ENCODE measurements at places on chromosomes 3 and 15.

DNA sequence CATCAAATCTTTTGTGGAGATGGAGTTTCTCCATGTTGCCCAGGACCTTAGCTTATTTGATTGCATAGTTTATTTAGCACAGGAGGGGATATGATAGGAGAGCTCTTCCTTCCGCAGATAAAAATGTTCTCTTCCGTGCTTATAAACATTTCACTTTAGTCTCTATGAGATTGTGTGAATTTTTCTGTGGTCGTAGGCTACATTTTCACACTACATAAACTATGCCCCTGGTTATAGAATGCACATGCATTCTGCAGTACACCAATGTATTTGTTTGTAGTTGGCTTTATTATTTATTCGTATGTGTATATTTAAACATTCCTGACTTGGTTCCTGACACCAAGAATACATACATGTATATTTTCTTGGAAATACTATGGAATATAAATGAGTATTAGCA is 139.2 kb downstream of the UBE2E2 start:
- no peak for DNase-seq

DNA sequence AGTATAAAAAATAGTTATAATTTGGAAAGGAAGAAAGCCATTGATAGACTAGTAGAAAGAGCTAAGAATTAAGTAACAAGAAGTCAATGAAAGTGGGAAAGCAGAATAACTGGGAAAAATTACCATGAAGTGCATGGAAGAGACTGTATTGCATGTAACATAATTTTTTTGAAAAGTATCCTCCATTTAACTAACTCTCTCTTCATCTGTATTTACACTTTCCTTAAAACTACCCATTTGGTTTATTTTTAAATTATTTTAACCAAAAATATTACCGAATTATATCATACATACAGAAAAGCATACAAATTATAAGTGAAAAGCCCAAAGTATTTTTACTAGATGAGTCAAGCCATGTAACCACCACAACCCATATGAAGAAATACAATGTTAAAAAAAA is 1009.9 kb upstream of the SEMA6D start:
- DNase-seq = no peak

- no peak for DNase-seq
Observed at GRCh38 chr3:171172070-171172469, 145.6 kb upstream of the SLC2A2 start.

DNA sequence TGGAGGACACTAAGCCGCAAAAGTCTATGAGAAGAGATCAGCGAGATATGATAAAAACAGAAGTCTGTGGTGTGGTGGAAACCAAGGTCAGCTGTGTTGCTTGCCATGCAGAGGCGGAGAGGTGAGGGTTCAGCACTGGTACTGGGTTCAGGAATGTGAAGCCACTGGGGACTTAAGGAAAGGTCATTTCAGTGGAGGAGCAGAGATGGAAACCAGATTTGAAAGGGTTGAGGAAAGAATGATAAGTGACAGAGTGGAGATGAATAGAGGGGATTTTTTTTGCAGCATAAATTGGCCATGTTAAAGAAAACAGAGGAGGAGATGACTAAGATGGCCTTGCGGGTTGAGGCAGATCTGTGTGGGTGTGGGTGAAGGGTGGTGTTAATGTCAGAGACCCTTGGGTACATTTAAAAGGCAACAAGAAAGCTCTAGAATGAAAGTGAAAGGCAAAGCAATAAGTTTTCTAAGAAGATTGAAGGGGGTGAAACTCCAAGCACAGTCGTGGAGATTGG is 265.5 kb downstream of the ADAMTSL3 start:
- no peak for DNase-seq

- DNase-seq = no peak
Observed at GRCh38 chr15:59814409-59814808, 125.3 kb upstream of the BNIP2 start.

DNA sequence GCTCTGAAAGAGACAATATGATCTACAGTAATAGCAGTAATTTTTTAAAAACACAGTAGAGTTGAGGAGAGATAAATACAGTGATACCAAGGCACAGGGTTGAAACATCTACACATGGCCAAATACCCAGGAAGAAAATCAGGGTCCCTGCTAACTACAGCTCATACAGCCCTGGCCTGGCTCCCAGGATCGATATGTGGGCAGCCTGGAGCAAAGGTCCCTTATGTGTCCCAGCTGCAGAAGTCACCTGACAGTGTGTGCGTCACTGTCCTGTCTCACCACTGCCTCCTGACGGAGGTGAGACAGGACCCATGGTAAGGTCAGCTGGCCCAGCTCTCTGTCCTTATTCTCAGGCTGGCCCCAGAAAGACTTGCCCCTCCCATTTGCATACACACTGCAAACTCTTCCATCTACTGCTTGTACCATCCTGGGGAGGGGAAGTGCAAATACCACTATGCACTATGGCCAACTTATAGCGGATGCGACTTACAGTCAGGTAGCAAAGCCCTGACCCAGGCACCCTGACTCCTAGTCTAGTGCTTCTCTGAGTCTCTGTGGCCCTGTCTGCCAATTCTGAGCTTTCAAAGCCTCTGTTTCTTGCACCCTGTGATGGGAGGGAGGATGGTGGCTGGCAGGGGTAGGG is 22.0 kb upstream of the BCL2L10 start:
- peak; percentile 36 for DNase-seq

DNA sequence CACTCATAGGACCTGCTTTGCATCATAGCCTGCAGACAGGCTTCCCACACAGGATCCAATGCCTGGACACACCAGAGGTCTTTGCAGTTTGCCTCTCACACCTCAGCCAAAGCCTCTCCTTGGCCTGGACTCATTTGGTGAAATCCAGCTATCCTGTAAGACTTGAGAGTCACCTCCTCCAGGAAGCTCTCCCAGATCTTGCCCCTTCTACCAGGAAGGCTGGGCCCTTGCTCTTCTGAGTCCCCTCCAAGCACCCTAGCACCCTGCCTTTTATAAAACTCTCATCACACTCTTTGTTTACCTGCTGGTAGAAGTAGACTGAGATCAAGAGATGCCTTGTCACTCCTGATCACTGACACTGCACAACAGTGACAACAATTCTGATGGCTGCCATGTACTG is 66.8 kb upstream of the GLCE start:
- DNase-seq = no peak

DNA sequence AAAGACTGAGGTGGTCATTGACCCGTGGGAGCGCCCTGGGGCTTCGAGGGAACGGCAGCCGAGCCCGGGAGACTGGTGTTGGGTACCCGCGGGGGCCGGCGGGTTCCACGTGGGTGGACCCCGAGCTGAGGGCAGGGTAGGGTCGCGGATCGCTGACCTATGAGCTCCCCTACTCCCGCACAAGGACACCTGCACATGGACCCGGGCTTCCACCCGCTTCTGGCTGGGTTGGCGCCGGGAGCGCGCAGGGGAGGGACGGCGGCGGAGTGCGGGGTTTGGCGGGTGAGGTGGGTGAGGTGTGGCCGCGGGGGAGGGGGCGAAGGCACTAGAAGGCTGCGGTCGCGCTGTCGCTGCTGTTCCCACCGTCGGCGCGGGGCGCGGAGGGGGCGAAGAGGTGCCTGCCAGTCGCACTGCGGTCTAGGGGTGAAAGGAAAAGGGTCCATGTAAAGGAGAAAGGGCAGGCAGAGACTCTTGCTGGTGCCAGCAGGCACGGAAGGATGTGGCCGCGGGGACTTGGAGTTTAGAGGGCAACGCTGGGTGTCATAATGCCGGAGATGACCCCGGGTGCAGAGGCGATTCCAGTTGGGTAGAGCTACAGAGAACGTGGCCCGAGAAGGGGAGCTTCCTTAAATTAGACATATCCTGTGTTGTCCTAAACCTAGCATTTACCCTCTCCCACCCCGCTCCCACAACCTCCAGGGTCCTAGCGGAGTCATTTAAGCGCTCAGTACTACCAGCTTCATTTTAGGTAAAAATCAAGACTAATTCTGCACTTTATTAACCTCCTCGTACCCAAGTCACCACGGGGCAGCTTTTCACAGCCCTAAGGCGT is 245.9 kb upstream of the TOPAZ1 start:
- no peak for DNase-seq

GRCh38 chr3:126355251-126355650 is 2.0 kb downstream of the KLF15 start:
- DNase-seq = no peak

- no peak for DNase-seq
Observed at GRCh38 chr3:193452338-193452737, 73.8 kb upstream of the ATP13A5 start.

DNA sequence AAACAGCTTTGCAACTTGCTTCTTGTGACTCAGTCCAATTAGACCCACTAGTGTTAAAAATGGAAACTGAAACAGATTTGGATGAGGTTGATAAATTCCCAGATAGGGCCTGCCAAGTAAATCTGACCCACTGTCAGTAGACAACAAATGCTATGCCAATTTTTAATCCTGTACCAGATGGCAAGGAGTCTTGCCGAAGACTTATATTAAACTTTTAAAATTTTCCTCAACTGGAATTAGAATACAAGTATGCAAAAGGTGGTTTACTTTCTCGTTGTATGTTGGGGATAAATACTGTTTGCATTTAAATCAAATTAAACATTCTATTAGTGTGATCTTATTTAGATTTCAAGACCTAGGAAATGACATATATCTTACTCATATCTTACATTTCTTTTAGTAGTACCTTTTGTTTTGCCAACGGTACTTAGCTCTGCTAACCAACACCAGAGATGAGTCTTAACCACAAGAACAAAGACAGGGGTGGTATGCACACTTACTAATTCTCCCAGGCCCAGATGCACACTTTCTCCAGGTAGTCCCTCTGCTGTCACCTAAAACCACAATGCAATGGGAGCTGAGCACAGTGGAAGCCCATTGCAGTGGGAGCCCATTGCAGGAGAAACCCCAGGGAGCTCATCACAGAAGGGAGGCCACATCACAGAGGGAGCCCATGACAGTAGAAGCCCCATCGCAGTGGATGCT is 77.8 kb downstream of the WWTR1 start:
- no peak for DNase-seq

- DNase-seq = no peak
Observed at GRCh38 chr3:59886790-59887189, 837.0 kb upstream of the CFAP20DC start.

GRCh38 chr3:126582311-126582710 is 23.6 kb upstream of the C3orf22 start:
- DNase-seq = no peak

GRCh38 chr3:134956395-134956794 is 161.3 kb downstream of the EPHB1 start:
- no peak for DNase-seq

GRCh38 chr15:45093622-45094357 is 20.2 kb downstream of the DUOX2 start:
- no peak for DNase-seq

DNA sequence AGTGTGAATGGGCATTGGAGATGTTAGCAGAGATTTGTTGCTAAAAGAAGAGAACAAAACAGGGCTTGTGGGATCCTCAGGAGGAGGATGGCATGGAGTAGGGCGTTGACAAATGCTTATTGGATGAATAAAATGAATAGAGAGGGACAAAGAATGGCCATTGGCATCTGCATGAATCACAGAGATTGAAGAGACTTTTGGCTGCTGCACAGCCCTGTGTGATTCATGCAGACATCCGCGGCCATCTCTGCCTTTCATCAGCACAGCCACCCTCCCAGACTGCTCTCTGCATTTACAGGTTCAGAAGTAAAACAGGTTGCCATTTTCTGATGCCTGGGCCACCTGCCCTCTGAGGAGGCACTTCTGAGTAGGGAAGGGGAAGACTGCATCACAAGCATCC is 397.9 kb downstream of the EPHB1 start:
- DNase-seq = no peak

DNA sequence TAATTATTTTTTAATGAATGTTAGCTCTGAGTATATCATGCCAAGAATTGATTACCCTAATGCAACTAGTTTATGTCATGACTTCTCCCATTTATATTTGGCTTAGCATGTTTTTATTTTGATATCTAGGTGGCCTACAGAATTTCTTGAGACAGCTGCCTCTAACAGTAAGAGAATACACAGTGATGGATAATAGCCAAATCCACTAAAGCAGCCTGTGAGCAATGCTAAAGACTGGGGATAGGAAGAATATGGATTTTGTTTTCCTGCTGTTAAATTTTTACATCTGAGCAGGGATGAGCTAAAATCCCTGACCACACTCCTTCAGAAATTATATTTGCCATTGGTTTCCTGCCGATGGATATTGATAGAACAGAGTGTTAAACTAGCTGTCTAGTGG is 149.3 kb upstream of the TGFBR2 start:
- no peak for DNase-seq

DNA sequence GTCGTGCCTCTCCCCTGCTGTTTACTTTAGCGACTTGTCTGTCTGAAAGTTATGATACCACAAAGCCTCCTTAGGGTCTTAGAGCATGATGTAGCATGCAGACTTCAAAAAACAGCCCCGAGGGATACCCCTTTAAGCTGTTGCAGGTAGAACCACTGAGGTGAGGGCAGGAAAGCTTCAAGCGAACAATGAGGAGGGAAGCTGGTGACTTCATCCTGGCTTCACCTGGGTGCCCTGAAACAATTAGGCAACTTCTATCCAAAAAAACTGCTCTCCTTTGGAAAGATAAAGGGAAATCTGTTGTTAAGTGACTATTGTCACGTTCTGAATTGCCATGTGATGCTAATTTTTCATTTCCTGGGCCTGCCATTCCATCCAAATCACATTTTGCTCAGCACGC is 231.6 kb downstream of the SOX2 start:
- no peak for DNase-seq

DNA sequence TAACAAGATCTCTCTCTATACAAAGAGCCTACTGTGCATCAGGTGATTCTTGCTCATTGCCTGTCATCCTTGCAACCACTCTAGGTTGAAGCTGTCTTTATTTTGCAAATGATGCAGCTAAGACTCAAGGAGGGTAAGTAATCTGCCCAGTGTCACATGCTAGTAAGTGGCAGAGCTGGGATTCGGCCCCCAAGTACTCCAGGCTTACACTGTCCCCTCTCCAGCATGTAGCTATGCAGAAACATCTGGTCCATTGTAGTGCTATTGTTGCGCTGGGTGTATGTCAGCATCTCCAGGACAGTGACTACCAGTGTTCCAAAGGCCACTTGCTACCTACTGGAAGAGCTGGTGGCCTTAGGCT is 248.9 kb downstream of the SLCO3A1 start:
- DNase-seq = no peak

DNA sequence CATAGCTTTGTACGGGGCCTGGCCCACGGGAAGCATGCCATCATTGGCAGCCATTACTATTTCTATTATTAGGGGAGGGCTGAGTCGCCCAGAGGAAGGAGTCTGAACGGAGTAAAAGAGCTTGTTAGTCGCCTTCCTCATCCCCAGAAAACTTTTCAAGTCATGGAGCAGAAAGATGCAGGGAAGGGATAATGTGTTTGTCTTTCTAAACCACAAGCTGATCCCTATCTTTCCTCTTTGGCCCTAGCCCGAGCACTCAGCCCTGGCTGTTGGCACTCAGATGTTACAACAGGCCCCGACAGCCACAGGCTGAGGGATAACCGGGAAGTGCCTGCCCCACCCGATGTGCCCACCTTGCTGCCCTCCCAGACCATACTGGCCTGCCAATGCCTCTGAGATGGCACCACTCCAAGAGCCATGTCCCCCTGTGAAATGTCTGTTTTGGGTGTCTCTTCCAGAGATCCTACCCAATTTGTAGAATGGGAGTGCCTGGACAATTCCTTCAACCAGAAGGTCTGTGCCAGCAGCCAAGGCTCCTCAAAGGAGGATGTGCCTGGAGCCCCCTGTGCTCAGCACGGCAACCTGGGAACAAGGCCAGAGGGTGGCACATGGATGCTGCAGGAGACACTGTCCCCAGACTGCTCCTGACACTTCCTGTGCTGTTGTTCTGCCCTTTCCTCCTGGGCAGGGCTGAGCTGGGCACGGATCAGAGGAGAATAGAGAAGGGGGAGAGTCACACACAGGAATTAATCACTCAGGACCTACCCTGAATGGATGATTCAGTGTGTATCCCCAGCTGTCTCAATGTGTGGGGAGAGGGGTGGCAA is 10.8 kb downstream of the PAK6 start:
- DNase-seq = no peak
